ENCODE measurements at places on chromosomes 13 and 19. TPM values are rescaled to one million over a fixed set of nuclear protein-coding genes. Genes with fewer than 3 reads are reported as not detected.

CGB1 gene
- total RNA-seq = not detected

GZMM gene
- total RNA-seq = not detected

FGF22 gene
- total RNA-seq = not detected

IGFL3 gene
- total RNA-seq = not detected

RRAS gene
- 26.4 TPM for total RNA-seq

MBD3L3 gene
- total RNA-seq = not detected

NOTCH3 gene
- 0.99 TPM for total RNA-seq

ZNF132 gene
- total RNA-seq = 6.2 TPM

NAPSA gene
- total RNA-seq = not detected

PDX1 gene
- total RNA-seq = not detected

FXYD1 gene
- total RNA-seq = not detected

IGLON5 gene
- total RNA-seq = under 0.01 TPM

DPF1 gene
- 1.3 TPM for total RNA-seq

PSG7 gene
- total RNA-seq = not detected

CLEC11A gene
- total RNA-seq = 22.1 TPM

GDF15 gene
- total RNA-seq = 103 TPM

FAM216B gene
- not detected for total RNA-seq

PCSK4 gene
- 1.0 TPM for total RNA-seq

NUP62 gene
- 28.4 TPM for total RNA-seq

C19orf81 gene
- 1.2 TPM for total RNA-seq

LRRC8E gene
- 1.6 TPM for total RNA-seq

SYT3 gene
- 0.18 TPM for total RNA-seq

Measured in endothelial cell of coronary artery (primary cell).